CD4-positive, alpha-beta T cell treated with Interleukin-17A for 4 hours (primary cell): ENCODE measurements at places on chromosomes 12 and 14.
A peak's percentile ranks its signal among the peaks of the same experiment; 100 is the strongest.

DNA sequence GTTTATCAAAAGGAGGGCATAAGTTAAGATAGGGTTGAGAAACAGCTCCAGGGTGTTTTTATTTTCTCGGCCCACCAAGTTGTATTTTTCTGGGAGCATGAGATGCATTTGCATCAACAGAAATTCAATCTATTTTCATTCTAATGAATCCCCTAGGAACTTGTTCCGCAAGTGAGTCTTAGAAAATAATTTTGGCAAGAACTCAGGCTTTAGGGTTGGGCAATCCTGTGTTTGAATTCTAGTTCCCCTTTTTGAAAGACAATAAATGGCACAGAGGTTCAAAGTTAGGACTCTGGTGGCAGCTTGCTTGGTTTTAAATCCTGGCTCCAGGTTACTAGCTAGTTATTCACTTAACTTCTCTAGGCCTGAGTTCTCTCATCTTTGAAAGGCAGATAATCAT is 23.7 kb downstream of the SLC5A8 start:
- DNase-seq = no peak

DNA sequence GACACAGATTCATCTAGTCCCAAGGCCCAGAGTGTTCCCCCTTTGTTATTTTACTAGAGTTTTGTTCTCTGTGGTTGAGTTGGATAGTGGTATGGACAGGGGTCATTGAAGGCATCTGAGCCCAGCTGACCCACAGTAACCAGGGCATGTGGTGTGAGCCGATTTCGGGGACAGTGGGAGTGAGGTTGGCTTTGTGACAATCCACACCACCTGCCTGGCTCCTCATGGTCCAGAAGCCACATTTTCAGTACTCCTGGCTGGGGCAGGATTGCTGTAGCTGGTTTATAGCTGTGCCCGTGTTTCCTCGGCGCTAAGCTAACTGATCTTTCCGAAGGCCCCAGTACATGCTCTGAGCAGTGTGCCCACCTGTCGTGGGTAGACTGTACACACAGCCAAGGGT is 116.0 kb downstream of the TSPAN9 start:
- DNase-seq = no peak

DNA sequence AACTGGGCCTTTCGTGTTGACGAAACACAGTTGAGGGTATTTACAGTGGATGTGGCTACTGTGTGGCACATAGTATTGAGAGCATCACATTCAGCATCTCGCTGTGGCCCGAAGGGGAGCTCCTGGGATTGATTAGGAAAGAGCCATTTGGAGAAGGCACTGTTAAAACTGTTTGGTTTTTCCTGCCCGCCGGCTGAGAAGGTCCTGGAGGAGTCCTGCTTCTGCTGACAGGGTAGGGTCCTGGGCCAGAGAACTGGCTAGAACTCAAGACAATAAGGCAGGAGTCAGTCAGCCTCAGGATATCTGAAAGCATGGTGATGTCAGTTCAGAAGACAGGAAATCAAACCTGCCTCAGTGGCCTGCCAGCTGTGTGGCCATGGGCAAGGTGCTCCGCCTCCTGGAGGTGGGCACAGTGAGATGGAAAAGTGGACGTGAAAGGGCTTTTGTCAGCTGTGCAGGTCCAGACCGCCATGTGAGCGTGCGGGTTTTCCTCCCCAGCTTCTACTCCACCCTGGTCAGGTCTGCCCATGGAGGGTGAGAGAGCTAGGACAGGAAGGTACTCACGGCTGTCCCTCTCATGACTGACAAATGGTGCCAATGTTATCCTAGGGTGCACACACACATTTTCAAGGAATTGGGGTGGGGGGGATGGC is 92.3 kb downstream of the NTF3 start:
- no peak for DNase-seq

- no peak for DNase-seq
These were observed 57.4 kb downstream of the DAAM1 start for GRCh38 chr14:59245809-59246295.

- DNase-seq = no peak
These were observed 91.1 kb downstream of the GPR135 start for GRCh38 chr14:59374048-59374447.

GRCh38 chr12:127716166-127716565 is 550.8 kb upstream of the TMEM132C start:
- DNase-seq = no peak

DNA sequence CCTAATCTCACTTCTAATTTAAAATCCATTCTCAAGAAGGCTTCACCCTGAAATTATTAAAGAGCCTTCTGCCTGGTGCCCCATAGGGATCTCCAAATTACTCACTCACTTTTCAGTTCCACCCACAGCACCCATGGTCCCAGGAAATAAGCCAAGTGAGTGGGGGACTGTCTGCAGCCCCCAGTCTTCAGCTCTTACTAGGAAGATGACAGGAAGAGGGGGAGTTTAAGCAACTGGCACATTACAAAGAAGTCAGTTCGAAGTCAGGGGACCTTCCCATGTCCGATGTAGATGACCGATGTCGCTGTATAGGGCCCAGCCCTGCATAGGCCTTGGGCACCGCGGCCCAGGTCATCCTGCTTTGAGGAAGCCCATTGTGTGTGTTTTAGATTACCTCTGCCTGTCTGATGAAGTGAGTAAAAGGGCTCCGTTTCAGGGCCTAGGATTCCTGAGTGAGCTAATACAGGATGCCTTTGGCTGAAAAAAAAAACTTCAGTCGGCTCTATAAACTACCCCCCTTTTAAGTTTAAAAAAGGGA is 1.9 kb downstream of the ACTN1 start:
- DNase-seq = peak; percentile 33

GRCh38 chr12:105347499-105347898 is 17.0 kb downstream of the C12orf75 start:
- no peak for DNase-seq

- no peak for DNase-seq
These were observed 627.4 kb downstream of the DIO2 start for GRCh38 chr14:79583738-79584408.

DNA sequence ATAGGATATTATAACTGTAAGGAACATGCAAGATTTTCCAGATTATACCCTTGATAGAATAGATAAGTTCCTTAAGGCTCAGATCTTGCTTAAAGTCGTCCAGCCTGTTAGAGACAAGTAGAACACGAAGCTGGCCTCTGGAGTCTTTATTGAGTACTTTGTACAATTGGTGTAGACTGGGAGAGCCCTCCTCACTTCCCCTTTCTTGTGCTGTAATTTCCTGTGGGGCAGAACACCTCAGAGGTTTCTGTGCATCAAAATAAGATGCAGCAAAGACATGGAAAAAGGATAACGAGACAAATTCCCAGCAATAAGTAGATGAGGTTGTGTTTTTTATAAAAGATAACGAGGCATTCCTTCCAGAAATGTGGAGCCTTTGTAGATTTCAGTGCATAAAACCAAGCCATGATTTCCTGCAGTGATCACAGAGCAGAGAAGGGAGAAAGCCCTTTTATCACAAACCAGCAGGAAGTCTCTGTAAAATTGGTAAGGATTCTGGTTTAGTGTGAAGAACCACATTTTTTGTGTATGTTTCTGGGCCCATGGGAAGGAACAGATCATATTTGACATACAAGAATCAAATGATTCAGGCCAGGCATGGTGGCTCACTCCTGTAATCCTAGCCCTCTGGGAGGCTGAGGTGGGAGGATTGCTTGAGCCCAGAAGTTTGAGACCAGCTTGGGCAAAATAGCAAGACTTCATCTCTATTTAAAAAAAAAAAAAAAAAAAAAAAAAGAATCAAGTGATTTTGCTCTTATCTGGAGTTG is 18.0 kb downstream of the GPRC5A start:
- DNase-seq = no peak

DNA sequence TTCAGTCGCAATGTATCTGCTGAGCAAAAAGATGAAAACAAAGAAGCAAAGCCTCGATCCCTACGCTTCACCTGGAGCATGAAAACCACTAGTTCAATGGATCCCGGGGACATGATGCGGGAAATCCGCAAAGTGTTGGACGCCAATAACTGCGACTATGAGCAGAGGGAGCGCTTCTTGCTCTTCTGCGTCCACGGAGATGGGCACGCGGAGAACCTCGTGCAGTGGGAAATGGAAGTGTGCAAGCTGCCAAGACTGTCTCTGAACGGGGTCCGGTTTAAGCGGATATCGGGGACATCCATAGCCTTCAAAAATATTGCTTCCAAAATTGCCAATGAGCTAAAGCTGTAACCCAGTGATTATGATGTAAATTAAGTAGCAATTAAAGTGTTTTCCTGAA is 19.8 kb downstream of the CKB start:
- DNase-seq = no peak

GRCh38 chr12:131282292-131283080 is 328.8 kb downstream of the ADGRD1 start:
- DNase-seq = no peak
